ENCODE measurements at places on chromosomes 7 and 10.

- no peak for DNase-seq
These were observed 35.8 kb downstream of the PDGFA start for GRCh38 chr7:483656-484355.

DNA sequence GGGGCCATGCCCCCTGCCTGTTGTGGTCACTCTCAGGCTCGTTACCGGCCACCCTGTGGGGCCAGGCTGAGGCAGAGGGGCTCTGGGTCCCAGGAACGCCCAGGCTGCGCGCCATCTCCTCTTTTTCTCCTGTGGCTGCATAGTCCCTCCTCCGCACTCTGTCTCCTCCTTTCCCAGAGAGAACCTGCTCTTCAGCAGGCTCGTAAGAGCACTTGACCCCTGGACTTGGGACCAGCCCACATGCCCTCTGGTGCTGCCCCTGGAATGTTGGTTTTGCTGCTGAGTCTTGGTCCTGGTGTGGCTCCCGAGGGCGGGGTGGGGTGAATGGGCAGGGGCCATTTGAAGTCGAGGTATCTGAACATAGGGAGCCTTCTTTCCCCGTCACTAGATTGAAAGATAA, 6.6 kb upstream of the BHLHA15 start:
- peak; percentile 22 for DNase-seq

GRCh38 chr7:148835854-148836253, 48.2 kb downstream of the EZH2 start:
- DNase-seq: no peak

GRCh38 chr7:90320418-90320800, 695 bp downstream of the FAM237B start:
- no peak for DNase-seq

- no peak for DNase-seq
These were observed 49.3 kb upstream of the HBP1 start for GRCh38 chr7:107119376-107120105.

DNA sequence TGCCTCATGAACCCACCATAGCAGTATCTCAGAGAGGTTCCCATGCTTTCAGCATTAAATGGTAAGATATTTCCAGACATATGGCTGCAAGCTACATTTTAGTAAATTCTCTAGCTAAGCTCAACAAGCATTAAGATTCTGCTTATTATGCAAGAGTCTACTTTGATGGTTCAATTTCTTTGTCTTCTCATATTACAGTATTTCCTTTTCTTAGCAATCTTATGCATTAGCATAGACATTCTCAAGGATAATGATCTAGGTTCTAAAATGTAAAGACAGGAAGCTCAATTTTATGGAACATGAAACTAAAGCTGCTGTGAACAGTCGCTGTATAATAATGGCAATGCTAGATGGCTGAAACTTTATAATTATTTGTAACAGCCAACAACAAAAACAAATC, 39.2 kb downstream of the MEOX2 start:
- no peak for DNase-seq

DNA sequence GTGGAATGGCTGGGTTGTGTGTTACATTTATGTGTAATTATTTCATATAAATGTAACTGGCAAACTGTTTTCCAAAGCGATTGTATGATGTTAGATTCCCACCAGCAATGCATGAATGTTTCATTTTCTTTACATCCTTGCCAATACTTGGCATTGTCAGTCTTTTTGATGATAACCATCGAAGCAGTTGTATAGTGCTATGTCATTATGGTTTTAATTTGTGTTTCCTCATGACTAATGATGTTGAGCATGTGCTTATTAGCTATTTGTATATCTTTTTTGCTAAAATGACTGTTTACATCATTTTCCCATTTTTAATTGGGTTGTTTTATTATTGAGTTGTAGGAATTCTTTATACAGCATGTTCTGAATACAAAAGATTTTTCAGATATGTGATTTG, 22.3 kb downstream of the AHCYL2 start:
- DNase-seq: no peak

DNA sequence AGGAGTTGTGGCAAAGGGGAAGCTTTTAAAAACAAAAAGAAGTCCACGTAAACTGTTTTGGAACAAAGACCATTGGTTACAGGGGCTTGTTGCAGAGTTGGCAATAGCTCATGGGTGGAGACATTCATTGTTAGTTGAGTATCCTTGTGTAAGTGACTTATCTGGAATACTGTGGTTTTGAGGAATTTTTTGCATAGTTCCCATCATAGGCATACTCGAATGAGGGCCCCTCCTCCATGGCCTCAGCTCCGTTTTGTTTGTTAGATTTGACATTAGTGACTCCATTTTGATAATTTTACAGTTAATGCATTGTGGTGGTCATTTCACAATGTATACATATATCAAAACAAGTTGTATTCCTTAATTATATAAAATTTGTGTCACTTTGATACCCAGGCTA, 12.8 kb upstream of the SMKR1 start:
- DNase-seq: no peak

DNA sequence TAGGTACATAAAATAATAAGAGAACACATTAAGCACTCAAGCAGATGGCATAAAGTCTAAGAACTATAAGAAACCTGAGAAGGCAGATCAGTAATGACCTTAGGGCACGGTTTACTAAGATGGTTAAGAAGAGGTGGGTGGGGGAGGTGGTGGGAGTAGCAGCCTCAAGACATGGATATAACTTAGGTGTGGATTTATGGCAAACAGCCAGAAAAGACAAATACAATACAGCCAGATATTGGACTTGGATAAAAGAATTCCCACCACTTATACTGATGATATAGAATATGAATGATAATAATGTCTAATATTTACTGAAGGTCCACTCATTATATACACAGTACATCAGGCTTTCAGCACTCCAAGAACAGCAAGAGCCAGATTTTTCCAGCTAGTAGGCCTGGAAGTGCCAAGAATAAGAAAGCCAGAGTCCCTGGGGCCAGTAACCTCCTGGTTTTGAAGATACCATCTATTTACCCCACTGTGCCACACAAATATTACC, 11.9 kb downstream of the DPY19L1 start:
- no peak for DNase-seq
